ENCODE measurements at places on chromosomes 1 and 21.

- no peak for DNase-seq
Observed at GRCh38 chr21:35562876-35563275, 497.4 kb downstream of the SETD4 start.

GRCh38 chr1:183898001-183898396 is 93.1 kb downstream of the RGL1 start:
- no peak for DNase-seq

DNA sequence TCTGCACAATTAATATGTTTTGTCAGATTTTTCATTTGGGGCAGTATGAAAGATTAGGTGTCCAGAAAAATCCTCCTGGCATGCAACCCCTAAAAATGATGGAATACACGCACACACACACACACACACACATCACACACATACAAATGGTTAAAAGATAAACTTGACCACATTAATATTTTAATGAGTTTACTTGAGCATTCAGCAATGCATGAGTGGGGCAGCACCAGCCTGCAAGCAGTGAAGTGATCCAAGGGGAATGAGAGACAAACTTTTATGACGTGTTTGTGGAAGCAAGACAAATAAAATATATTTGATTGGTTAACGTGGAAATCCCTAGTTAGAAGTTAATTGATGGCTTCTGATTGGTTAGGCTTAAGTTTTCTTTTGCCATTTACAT is 29.1 kb upstream of the SOAT1 start:
- no peak for DNase-seq

- DNase-seq = no peak
Observed at GRCh38 chr1:18175530-18176377, 68.2 kb downstream of the IGSF21 start.

GRCh38 chr1:201224666-201225370 is 34.2 kb downstream of the IGFN1 start:
- peak; percentile 42 for DNase-seq

- no peak for DNase-seq
Observed at GRCh38 chr1:84688463-84689061, 1.7 kb downstream of the SSX2IP start.

DNA sequence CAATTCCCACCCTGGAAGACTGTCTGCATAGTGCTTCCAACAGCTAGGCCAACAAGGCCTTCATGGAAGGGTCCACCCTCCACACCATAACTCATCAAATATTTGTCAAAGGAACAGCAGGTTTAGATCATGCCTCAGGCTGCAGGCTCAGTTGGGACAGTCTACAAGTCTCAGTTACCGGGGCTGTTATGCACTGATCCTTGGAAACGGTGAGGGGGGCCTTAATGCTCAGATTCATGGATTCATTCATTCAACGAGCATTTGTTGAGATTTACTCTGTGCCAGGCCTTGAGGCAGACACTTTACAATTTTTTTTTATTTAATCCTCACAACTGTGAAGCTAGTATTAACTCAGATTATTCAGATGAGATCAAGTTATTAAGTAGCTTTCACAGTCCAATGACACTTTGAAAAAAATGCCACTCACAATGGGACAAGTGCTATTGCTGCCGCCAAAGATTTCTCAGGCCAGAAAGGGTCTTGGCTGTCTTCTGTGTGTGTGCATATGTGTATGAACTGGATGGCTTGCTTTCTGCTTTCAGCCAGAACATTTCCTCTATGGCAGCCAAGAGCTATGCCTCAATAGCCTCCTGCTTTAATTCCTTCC is 8.9 kb upstream of the C1orf216 start:
- DNase-seq = no peak

- DNase-seq = no peak
Observed at GRCh38 chr1:3337798-3338724, 116.4 kb upstream of the ARHGEF16 start.

GRCh38 chr1:181260994-181261393 is 172.5 kb downstream of the IER5 start:
- DNase-seq = no peak

- no peak for DNase-seq
Observed at GRCh38 chr1:156693848-156694689, 11.3 kb downstream of the CRABP2 start.

GRCh38 chr1:1889847-1890505 is 911 bp downstream of the GNB1 start:
- peak; percentile 82 for DNase-seq

DNA sequence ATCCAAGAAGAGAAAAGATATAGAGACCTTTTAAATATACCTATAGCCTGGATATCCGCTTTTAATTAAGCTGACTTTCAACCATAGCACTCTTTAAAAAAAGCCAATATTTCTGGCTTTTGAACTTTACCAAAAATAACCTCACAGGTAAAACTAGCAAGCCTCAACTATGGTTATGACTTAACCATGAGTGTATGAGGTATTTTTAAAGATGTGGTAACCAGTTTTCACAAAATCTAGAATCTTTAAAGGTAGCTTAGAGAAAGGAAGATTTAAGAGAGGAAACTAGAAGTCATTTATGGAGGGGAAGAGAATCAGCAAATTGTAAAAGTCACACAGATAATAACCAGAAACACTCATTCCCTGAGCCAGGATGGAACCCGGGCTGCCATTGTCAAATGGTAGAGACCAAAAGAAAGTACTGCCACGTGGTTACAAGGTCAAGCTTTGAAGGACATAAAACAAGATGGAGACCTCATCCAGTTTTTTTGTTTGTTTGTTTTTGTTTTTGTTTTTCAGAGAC is 288.4 kb upstream of the RGS18 start:
- DNase-seq = no peak

DNA sequence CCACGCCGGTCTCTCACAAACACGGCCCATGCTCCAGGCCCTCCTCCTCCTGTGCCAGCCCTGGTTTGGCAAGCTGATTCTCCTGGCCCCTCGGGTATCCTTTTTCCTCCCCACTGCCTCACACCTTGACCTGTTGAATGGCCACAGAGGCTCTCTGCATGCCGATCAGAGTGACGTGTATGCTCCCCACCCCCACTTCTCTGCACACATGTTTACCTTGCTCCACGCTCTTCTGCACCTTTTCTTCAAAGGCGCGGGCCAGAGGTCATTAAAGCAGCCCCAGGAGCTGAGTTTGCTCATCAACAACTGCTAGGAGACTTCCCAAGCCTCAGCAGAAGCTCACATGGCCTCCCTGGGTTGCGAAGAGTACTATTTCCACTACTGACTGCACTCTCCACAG is 139.3 kb upstream of the EDN2 start:
- no peak for DNase-seq

DNA sequence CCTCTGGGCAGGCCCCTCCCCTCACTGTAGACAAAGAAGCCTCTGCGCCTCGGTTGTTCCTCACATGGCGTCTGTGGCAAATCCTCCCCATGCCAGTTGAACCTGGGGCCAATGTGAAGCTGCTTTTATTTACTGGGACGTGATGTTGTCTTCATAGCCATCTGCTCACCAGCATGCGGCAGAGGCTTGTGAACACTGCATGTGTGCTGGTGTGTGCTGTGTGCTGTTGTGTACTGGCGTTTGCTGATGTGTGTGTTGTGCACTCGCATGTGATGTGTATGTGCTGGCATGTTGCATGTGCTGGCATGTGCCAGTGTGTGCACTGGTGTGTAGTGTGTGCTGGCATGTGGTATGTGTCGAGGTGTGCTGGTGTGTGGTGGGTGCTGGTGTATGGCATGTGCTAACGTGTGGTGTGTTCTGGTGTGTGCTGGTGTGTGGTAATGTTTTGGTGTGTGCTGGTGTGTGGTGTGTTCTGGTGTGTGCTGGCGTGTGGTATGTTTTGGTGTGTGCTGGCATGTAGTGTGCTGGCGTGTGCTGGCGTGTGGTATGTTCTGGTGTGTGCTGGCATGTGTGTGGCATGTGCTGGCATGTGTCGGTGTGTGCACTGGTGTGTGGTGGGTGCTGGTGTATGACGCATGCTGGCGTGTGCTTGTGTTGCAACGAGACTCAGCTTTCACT is 37.2 kb upstream of the TRAPPC10 start:
- no peak for DNase-seq

GRCh38 chr1:147124266-147124665 is 48.0 kb downstream of the PRKAB2 start:
- no peak for DNase-seq

GRCh38 chr1:159914252-159915018 is 10.9 kb downstream of the TAGLN2 start:
- no peak for DNase-seq

- DNase-seq = no peak
Observed at GRCh38 chr1:216702170-216702569, 21.1 kb downstream of the ESRRG start.

- no peak for DNase-seq
Observed at GRCh38 chr1:241747992-241748391, 95.9 kb downstream of the WDR64 start.

DNA sequence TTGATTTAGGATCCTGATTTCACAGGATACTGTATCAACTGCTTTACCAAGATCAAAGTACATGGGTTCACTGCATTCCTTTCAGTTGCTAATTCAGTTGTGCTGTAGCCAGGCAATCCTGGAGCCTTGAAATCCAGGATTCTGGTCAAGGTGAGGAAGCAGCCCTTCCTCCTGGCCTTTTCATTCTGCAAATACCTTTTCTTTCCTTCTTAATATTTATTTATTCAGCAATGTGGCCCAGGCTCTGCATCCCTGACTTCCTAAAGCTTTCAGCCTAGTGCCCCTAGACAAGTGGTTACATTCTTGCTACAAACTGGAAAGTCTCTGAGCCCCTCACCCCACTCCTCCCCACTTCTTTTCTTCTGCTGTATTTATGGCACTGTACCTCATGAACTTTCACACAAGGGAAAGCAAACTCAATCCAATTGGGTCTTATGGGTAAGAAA is 16.2 kb downstream of the LRRC8D start:
- no peak for DNase-seq

GRCh38 chr1:182348961-182349747 is 42.4 kb downstream of the GLUL start:
- DNase-seq = no peak

- no peak for DNase-seq
Observed at GRCh38 chr1:229171934-229172333, 99.0 kb upstream of the RAB4A start.

DNA sequence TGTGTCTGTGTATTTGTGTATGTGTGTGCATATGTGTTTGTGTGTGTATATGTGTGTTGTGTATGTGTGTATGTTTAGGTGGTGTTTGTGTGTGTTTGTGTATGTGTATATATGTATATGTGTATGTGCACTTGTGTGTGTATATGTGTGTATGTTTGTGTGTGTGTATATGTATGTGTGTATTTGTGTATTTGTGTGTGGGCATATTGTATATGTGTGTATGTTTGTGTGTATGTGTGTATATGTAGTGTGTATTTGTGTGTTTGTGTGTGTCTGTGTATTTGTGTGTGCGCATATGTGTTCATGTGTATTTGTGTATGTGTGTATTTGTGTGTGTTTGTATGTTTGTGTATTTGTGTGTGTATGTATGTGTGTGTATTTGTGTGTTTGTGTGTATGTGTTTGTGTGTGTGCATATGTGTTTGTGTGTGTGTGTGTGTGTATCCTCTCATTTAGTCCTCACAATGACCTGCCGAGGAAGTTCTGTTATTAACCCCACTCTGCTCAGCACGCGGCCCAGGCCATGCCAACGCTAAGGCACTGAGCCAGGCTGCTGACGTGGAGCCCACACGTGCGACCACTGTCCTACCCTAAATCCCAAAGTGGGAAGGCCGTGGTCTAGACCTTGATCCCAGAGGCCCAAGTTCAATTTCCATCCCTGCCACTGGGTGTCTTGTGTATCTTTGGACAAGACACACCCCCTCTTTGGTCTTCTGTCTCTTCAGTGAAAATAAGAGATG is 43.2 kb upstream of the TMEM51 start:
- DNase-seq = no peak

GRCh38 chr1:180946541-180947498 is 34.1 kb downstream of the KIAA1614 start:
- no peak for DNase-seq

GRCh38 chr1:161834967-161835550 is 68.9 kb downstream of the ATF6 start:
- DNase-seq = no peak

- DNase-seq = no peak
Observed at GRCh38 chr1:8382608-8383505, 64.9 kb downstream of the SLC45A1 start.

DNA sequence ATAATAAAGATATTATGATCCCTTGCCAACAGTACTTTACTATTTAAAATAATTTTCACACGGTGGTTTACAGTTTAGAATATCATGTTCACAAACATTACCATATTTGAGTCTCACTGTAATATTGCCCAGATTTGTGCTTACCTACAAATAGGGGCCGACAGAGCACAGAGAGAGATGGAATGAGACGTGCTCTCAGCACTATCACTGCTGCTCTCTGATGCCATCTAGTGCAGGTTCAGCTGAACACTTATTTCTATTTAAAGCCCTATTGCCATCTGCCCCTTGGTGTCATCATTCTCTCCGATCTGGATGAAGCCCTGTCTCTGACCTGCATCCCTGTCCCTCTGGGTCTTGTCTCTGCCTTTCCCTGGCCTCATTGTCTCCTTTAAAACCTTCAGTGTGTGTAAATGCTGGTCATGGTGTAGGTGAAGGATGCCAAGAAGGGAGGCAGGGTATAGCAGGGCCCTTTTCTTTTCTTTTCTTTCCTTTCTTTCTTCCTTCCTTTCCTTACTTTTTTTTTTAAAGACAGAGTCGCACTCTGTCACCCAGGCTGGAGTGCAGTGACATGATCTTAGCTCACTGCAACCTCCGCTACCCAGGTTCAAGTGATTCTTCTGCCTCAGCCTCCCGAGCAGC is 6.9 kb upstream of the GPATCH4 start:
- DNase-seq = no peak

GRCh38 chr1:184650177-184650866 is 104.3 kb downstream of the EDEM3 start:
- DNase-seq = no peak

GRCh38 chr1:6300342-6301048 is 39.6 kb upstream of the GPR153 start:
- no peak for DNase-seq

- no peak for DNase-seq
Observed at GRCh38 chr21:43596616-43597015, 62.7 kb downstream of the HSF2BP start.

DNA sequence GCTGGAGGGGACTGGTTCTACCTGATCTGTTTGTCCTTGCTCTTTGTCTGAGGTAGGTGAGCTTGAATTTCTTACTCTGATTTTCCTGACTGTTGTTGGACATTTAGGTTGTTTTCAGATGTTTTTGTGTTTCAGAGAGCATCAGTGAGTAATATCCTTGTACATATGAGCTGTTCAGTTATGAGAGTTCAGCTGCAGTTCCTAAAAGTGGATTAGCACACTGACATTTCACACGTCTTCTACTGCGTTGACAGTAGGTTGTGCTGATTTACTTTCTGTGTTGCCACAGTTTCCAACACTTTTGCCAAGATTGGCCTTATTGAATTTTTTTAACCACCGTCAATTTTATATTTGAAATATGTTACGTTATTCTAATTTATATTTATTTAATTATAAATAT is 27.7 kb downstream of the CXADR start:
- no peak for DNase-seq

GRCh38 chr1:245571815-245572294 is 417.1 kb downstream of the KIF26B start:
- DNase-seq = no peak

- no peak for DNase-seq
Observed at GRCh38 chr1:159941591-159942560, 3.5 kb downstream of the IGSF9 start.

Data from sciatic nerve (tissue), 2 donors.